ENCODE measurements at places on chromosomes 11 and 22.

DNA sequence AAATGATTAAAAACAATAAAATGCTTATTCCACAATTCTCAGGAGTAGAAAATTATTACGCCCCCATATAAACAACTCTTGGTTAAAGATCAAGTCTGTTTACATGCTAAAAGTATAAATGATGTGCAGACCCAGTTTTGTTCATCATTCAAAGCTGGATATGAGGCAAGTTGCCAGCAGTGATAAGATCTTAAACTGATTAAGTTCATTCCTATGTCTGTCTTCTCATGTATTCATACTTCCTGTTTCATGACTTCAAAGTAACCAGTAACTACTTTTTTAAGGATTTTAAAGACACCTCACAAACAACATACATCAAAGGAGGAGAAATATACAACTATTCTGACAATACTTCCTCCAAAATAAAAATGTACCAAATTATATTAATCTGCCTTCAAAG, 55.0 kb upstream of the ARHGAP32 start:
- DNase-seq, result no peak

- no peak for DNase-seq
Observed at GRCh38 chr11:45724153-45724552, 58.7 kb upstream of the CHST1 start.

DNA sequence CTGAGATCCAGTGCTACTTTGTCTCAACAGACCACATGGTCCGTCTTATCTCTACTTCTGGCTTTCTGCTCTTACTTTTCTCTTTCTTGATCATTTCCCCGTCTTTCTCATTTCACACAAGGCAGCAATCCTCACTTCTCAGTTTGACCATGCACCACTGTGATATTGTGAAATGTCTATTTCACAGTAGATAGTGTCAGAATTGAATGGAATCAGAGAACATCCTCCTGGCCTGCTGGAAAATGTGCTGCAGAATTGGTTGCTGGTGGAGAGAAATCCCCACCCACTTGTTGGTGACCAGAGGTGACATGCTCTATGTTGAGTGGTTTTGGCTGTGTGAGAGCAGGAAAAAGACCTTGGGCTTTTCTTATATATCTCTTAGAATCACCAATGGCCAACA, 57.8 kb upstream of the RCN1 start:
- DNase-seq, result no peak

- no peak for DNase-seq
Observed at GRCh38 chr11:62104816-62105653, 18.8 kb upstream of the INCENP start.

DNA sequence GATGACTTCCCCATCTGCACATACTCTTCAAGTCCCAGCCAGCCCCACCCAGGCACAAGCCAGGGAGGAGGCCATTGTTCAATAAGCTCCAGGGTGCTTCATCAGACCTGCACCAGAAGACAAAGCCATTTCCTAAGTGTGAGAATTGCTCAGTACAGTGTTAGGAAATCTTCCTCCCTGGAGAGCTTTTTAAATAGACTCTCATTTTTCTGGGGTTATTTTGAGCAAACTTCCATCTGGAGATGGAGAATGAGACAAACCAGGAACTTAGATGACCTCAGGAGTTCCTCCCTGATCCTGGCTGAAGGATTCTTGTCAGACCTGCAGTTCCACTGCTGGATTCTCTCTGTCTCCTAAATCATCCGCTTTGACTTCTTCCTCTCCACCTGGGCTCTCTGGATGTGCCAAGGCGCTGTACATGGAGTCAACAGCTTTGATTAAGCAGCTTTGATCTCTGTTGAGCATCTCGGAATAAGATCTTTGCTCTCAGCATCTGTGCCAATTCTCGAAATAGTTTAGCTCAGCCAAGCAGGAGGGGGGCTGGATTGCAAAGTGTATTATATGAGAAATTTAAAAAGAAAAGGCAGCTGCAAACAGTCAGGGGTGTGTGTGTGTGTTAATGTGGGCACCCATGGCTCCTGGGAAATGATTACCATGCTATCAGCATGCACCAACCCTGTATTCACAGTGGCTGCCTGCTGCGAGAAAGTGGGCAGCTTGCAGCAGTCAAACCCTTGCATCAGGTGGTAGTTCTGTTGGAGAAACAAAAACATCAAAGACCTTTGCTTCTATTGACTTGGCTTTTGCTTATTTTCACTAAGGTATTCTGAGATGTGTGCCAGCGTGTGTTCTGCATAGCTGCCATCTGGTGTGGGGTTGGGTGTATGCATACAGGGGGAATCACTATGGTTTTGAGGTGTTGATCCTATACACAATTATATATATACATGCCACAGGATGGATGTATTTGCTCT, 70.2 kb upstream of the NAV2 start:
- no peak for DNase-seq

- no peak for DNase-seq
Observed at GRCh38 chr11:116509551-116509950, 263.2 kb downstream of the BUD13 start.

- DNase-seq, result no peak
Observed at GRCh38 chr11:83725728-83726127, 439.6 kb upstream of the CCDC90B start.

- no peak for DNase-seq
Observed at GRCh38 chr22:37176464-37177061, 11.5 kb downstream of the C1QTNF6 start.

Measured in stimulated activated CD4-positive, alpha-beta T cell treated with anti-CD3 and anti-CD28 coated beads, Interleukin-15, amount 100 ng/mL, for 48 hours (primary cell).